ENCODE measurements at places on chromosomes 4 and X.
A peak's percentile ranks its signal among the peaks of the same experiment; 100 is the strongest.

GRCh38 chr4:100302061-100303026 lies 112.1 kb upstream of the DDIT4L start:
- no peak for DNase-seq

- no peak for DNase-seq
These were observed 25.2 kb downstream of the NYX start for GRCh38 chrX:41472231-41472815.

DNA sequence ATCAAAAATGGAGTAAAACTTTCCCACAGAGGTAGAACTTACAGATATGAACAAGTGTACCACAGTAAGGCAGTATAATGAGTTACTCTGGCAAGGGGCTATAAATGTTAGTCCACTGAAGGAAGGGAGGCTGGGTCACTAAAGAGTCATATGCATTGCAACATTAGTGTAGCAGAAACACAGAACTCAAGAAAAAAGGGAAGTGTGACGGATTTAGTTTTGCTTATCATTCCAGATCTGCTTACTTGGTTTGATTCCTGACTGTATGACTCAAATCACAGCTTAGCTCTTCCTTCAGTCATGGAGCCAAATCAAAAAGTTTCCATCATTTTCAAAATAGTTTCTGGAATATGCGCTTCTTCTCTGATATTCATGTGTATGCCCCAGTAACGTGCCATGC lies 148.7 kb downstream of the FSTL5 start:
- DNase-seq: no peak

DNA sequence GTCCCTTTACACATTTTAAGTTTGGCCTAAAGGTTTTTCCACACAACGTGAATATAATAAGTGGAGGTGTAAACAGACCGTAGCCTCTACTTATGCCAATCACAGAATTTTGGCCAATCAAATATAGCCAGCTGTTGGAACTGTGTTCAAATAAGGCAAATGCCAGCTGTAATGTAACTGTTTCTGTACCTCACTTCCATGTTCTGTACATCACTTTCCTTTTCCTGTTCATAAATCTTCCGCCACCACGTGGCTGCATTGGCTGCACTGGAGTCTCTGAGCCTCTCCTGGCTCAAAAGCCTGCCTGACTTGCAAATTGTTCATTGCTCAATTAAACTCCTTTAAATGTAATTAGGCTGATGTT lies 105.1 kb upstream of the SMIM31 start:
- no peak for DNase-seq

- DNase-seq: no peak
These were observed 90.7 kb downstream of the NSUN7 start for GRCh38 chr4:40840255-40840984.

DNA sequence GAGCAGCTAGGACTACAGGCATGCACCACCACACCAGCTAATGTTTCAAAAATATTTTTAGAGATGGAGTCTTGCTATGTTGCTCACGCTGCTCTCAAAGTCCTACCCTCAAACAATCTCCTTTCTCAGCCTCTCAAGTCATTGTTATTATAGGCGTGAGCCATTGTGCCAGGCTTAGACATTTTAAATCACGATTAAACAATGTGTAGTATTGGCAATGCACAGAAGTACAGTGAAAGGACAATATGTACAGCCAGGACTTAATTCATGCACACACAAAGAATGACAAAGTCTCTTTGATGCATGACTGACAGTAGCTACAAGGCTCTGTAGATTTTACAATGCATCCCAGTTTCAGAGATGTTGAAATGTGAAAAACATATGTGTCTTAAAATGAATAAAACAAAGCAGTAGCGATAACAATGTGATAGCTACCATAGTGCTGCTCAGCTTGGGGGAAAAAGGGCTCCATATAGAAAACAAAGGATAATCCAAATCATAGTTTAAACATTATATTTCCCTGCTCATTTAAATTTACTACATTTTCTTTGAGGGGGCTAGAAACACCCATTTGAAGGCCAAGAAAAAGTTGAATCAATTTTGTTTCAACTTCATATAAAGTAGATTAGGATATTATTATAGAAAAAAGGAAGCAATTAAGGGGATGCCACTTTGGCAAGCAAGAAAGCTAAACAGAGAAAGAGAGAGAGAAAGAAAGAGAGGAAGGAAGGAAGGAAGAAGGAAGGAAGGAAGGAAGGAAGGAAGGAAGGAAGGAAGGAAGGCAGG lies 272.4 kb upstream of the SMIM31 start:
- no peak for DNase-seq

- no peak for DNase-seq
These were observed 20.2 kb downstream of the SYAP1 start for GRCh38 chrX:16739574-16739973.

- peak; percentile 67 for DNase-seq
These were observed 91.4 kb downstream of the RTL9 start for GRCh38 chrX:110450050-110450449.

- DNase-seq: peak; percentile 97
These were observed 591.5 kb downstream of the GALNTL6 start for GRCh38 chr4:172404676-172405075.

Measured in NCI-H1436 (cell line).